ENCODE measurements at places on chromosomes 6 and 20.

- no peak for DNase-seq
Observed at GRCh38 chr6:148593813-148594170, 153.0 kb upstream of the UST start.

- no peak for DNase-seq
Observed at GRCh38 chr6:102381203-102381602, 987.7 kb downstream of the GRIK2 start.

GRCh38 chr6:102936959-102937358 is 1543.5 kb downstream of the GRIK2 start:
- DNase-seq: no peak

DNA sequence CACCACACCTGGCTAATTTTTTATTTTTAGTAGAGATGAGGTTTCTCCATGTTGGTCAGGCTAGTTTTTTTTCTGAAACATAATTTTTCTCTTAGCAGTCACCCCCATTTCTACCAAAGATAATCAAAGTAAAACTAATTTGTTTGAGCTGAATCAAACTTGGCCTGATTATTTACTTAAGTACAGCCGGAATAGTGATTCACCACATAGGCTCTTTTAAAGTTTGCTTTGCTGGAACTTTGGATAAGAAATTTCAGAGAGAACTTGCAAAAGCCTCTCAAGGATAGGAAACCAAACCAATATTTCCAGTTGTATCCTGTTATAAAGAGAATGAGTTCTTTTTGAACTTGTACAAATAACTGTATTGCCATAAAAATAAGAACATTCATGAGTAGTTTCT is 105.0 kb upstream of the SYNCRIP start:
- DNase-seq: no peak

GRCh38 chr20:6693178-6693807 is 74.2 kb upstream of the BMP2 start:
- no peak for DNase-seq

DNA sequence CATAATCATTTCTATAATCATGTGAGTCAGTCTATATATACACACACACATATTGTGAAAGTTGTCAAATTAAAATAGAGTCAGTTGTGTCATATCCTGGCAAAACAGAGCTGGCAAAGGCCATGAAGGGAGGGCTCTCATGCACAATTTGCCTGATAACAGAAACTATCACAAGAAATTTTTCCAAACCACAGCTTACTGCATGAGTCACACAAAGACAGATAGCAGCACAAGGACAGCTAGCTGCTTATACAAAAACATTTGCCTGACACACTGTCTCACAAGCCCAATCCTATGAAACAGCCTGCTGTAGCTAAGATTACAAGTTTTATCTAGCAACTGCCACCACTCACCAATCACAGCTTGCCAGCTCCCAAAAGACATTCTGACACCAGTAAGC is 848.5 kb upstream of the MAN1A1 start:
- no peak for DNase-seq

DNA sequence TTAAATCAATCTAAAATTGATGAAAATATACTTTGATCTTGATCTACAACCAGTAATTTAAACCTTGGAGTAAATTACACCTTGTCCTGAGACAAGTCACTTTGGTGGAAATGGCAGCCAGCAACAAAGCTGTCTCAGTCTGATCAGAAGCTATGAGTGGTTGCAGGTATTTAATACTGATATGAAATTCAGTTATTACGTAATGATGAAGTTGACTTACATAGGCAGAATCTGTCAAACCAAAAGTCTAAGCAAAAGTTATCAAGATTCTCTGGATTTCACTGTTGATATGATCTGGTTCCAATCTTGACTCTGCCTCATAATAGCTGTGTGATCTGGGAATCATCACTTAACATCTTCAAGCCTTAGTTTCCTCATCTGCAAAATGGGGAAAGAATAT is 27.6 kb upstream of the GSTA5 start:
- no peak for DNase-seq

GRCh38 chr6:95576998-95577303 is 384 bp upstream of the MANEA start:
- no peak for DNase-seq

- DNase-seq: no peak
Observed at GRCh38 chr6:119308048-119308570, 41.5 kb downstream of the MAN1A1 start.

DNA sequence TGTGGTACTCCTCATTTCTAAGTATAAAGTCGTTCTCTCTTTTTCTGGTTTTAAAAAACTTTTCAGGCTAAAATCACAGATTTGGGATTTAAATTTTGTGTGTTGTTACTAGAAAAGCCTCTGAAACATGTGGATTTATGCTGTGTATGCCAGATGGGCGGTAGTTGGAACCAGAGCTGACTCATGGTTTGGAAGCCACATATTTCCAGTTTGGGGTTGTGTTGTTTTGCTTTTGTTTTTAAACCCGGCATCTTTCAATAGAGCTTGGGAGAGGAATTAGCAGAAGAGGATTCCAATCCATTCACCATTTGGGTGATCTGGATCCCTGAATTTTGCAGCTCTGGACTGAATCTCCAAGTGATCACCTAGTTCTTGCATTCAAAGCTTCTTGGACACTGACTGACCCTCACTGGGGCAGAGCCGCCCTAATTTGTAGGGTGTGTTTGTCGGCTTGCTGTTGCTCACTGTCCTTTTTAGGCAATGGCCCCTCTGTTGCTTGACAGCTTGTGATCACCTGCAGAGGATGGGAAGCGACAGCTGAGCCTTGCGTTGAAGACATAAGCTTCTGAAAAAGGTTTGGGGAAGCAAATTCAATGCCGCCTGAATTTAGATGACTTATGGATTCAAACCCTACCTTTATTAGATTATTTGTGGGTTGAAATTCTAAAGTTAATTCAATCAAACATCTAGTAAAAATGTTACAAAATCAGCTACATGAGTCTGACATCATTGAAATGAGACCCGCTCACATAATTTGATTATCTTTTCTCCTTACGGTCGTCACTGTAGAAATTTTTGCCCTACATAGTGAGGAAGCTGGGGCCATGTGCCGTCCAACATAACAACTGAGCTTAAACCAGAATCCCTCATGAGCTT is 79.9 kb upstream of the CD83 start:
- no peak for DNase-seq

- no peak for DNase-seq
Observed at GRCh38 chr20:11986954-11987353, 69.3 kb downstream of the BTBD3 start.
